NCI-H1930 (cell line): ENCODE measurements at places on chromosomes 1 and 21.

- DNase-seq = no peak
Observed at GRCh38 chr1:21524686-21525339, 15.6 kb downstream of the ALPL start.

DNA sequence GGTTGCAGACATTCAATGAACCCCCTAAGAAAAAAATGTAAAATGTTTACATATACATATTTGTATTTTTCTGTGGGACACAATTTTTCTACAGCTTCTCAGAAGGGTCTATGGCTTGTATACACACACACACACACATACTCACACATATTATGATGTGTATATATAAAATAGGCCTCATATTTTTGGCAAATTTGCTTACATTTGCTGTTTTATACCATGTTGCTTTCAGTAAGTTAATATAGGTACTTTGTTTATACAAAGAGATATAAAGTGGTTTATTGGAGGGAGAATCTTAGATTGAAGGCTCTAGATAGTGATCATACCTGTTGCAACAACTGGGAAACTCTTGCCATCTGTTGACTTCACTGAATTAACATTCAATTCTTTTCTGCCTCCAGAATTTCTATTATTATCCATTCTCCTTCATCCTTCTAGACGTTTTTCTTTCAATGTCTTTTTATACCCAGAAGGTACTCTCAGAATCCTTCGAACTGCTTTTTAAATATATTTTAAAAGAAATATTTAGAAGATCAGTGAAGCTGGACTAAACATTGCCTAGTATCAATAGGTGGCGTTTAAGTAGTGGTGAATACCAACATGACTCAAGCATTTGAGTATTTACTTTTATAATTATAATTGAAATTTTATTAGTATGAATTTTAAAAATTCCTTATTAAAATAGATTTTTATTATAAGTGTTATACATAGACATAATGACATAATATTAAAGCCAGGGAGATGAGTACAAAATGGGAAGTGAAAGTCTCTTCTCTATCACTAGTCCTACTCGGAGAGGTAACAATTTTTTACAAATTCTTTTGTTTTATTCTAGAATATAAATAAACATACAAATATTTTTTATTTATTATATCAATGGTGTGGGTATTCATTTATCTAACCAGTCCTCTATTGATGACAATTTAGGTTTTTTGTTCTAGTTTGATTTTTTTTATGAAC, 10.2 kb downstream of the CD55 start:
- no peak for DNase-seq

DNA sequence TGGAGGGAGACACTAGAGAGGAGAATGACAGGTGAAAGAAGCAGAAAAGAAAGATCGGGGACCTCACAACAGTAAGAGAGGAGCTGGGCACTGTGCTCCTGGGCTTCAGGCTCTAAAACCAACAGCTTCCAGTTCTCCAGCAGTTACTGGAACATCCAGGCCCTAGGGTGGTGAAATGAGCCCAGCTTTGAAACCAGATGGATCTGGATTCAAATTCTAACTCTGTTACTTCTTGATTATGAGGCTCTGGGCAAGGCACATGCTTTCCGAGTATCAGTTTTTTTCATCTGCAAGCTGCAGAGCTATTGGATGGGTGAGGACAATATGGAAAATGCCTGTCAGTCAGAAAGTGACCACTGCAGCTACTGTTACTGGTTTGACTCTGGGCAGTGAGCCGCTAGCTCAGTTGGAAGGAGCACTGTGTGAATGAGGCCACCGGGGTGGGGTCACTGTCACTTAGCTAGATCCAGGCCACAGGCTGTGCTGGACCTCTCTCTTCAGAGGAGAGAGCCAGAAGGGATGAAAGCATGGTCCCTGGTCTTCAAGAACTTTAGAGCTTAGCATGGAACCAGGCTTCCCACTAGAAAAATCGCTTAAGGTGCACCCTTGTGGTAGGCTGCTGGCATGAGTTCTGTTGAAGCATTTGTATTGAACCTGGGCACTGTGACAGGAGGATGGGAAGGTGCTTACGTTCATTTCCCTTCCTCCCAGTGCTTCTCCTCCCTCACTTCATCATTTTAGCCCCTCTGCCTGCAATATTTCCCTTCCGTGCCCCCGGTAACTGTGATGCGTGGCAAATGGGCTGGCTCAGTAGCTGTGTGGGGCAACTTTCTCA, 12.2 kb downstream of the PLEKHO1 start:
- peak; percentile 15 for DNase-seq

- DNase-seq = no peak
Observed at GRCh38 chr1:200153277-200154055, 126.0 kb downstream of the NR5A2 start.

DNA sequence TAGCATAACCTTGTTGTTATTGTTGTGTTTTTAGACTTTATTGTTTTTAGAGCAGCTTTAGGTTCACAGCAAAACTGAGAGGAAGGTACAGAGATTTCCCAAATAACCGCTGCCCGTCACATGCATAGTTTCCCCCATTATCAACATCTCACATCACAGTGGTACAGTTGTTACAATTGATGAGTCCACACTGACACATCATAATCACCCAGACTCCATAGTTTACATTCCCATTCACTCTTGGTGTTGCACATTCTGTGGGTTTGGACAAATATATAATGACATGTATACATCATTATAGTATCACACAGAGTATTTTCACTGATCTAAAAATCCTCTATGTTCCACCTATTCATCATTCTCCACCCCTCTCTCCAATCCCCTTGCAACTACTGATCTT, 25.9 kb upstream of the TOR3A start:
- DNase-seq = no peak

GRCh38 chr1:166673722-166674121, 165.6 kb upstream of the POGK start:
- DNase-seq = no peak

- DNase-seq = no peak
Observed at GRCh38 chr1:162235241-162235800, 141.3 kb downstream of the SPATA46 start.

DNA sequence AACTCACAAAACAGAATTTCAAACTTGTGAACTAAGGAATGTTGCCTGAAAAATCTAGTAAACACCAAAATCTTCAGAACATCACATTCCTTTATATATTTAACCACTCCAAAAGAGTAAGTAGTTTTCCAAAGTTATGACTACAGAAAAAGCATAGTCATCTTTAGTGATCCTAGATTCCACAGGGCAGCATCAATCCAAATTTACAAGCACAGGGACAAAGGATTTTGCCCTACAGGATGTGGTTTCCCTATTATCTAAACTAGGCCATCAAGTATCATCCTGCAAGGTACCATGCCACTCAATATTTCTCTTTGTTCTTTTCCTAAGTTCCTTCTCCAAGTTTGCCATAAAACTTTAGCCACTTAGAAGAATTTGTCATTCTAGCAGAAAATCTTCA, 33.0 kb downstream of the COP1 start:
- no peak for DNase-seq
